ENCODE measurements at places on chromosomes 11 and 22. TPM values are rescaled to one million over a fixed set of nuclear protein-coding genes. Genes with fewer than 3 reads are reported as not detected.

- H3K27me3 ChIP-seq, result no peaks in the 10 kb centered on the region
These were observed 126.4 kb downstream of the KCNQ1OT1 start for GRCh38 chr11:2573240-2574042.

Gene TECTA
- 0.39 TPM for total RNA-seq

DNA sequence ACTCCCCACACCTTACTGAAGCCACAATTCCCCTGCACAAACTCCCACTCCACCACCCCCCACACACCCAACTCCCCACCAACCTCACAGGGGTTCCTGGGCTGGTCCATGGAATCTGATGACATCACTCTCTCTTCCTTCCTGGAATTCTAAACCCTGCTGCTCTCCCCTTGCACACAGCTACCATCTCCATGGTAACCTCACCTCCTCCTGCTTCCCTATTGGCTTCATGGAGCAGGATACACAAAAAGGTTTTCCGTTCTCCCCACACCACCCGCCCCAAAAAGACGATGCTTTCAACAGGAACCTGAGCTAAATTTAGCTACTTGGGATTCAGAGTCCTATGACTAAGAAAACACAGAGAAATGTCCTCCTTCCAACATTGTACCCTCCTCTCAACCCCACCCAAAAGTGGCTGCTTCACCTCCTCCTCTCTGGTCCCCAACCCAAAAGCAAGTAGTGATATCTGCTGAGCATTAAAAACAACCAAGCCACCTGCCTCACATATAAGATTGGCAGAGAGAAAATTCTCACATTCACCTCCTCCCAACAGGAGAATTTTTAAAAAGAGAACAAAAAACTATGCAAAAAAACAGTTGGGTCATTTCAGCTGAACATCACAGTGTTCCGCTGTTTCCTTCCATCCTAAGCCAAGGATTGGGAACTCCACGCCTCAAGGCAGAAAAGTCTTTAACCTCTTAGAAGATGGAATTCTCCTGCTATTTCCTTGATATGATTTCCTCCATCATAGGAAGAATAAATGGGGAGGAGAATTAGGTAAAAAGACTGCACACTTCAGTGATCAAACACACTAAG is 66.9 kb downstream of the RBFOX2 start:
- H3K36me3 ChIP-seq, result no peaks in the 10 kb centered on the region
- no peak overlapping the region for H3K27ac ChIP-seq
- no peak overlapping the region for H3K4me3 ChIP-seq
- no peak for DNase-seq
- H3K27me3 ChIP-seq, result peaks cover 29% of the 10 kb centered on the region

- H3K4me3 ChIP-seq, result no peak overlapping the region
- H3K36me3 ChIP-seq, result no peaks in the 10 kb centered on the region
- no peaks in the 10 kb centered on the region for H3K4me1 ChIP-seq
- H3K27me3 ChIP-seq, result peaks cover 5% of the 10 kb centered on the region
These were observed 111.2 kb downstream of the BRD1 start for GRCh38 chr22:49716441-49716840.

DNA sequence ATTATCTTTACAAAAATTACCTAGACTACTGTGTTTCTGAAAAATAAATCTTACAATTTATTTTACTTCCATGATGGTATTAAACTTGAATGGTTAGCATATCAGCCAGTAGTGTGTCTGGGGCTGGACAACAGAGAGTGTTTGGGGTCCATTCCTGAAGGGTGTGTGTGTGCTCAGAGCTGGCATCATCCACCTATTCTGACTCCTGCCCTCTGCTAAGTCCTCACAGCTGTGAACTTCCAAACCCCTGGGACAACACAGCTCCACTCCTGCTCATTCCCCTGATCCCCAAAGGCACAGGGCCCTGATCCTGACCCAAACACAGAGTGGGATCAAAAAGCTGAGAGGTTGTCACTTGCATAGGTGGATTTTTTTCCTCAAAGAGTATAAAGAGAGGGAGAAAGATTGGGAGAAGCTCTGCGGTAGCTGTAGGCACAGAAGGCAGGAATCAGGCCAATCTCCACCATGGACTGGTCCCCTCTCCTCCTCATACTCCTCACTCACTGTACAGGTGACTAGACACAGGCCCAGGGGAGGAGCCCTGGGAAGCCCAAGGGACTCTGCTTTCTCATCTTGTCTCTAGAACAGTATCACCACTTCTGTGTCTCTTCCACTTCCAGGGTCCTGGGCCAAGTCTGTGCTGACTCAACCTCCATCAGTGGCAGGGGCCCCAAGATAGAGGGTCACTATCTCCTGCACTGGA is 55.7 kb upstream of the TOP3B start:
- no peaks in the 10 kb centered on the region for H3K36me3 ChIP-seq
- DNase-seq, result no peak
- H3K4me3 ChIP-seq, result no peak overlapping the region
- H3K27me3 ChIP-seq, result peaks cover 27% of the 10 kb centered on the region

Gene POTEH
- not detected for total RNA-seq

DNA sequence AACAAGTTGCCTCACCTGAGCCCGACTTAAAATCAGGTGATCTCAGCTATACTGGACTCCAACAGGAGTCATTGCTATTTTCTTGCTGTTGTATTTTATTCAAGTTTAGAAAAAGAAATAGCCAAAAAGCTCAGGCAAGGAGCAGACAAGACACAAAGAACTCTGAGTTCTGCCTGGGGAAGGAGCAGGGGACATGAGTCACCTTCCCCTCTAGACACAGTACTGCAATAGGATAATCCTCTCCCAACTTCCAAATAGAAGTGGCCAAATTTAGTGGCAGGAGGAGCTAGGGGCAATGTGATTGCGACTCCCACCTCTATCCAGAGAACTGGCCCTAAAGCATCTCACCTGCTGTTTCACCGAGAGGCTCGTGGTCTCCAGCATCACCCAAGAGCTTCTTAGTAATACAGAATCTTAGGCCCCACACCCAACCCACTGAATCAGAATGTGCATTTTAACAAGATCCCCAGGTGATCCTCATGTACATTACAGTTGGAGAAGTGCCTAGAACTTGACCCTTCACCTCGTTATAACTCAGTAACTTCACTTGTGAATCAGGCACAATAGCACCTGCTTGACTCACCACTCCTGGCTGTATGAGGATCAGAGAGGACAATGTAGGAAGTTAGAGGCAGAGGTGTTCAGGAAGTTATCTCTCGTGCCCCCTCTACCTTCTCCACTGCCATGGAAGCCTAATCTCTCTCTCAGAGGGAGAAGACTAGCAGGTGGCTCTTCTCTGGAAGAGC is 56.8 kb upstream of the FBXO3 start:
- H3K27me3 ChIP-seq, result peaks cover 31% of the 10 kb centered on the region
- no peak for DNase-seq
- H3K27ac ChIP-seq, result no peak overlapping the region
- H3K4me3 ChIP-seq, result no peak overlapping the region
- no peaks in the 10 kb centered on the region for H3K36me3 ChIP-seq

Gene APOBEC3C
- total RNA-seq, result 103 TPM

GRCh38 chr11:4991060-4991459 is 3.6 kb upstream of the OR51L1 start:
- no peak overlapping the region for H3K27ac ChIP-seq
- no peaks in the 10 kb centered on the region for H3K36me3 ChIP-seq
- no peak for DNase-seq
- no peaks in the 10 kb centered on the region for H3K4me1 ChIP-seq

- no peak for DNase-seq
- no peak overlapping the region for H3K4me3 ChIP-seq
- H3K4me1 ChIP-seq, result peaks cover 15% of the 10 kb centered on the region
- no peaks in the 10 kb centered on the region for H3K27me3 ChIP-seq
- no peak overlapping the region for H3K27ac ChIP-seq
These were observed 73.4 kb upstream of the TTC12 start for GRCh38 chr11:113240790-113241635.

Gene BTG4
- total RNA-seq, result not detected

GRCh38 chr11:72642043-72642883 is 32.0 kb downstream of the PDE2A start:
- H3K4me3 ChIP-seq, result peak overlapping the region; percentile 70
- H3K4me1 ChIP-seq, result no peaks in the 10 kb centered on the region
- DNase-seq, result no peak
- no peaks in the 10 kb centered on the region for H3K36me3 ChIP-seq

GRCh38 chr22:30990690-30991089 is 21.6 kb downstream of the TUG1 start:
- H3K36me3 ChIP-seq, result no peaks in the 10 kb centered on the region
- H3K4me1 ChIP-seq, result no peaks in the 10 kb centered on the region
- peaks cover 4% of the 10 kb centered on the region for H3K27me3 ChIP-seq
- no peak overlapping the region for H3K4me3 ChIP-seq
- H3K27ac ChIP-seq, result no peak overlapping the region

DNA sequence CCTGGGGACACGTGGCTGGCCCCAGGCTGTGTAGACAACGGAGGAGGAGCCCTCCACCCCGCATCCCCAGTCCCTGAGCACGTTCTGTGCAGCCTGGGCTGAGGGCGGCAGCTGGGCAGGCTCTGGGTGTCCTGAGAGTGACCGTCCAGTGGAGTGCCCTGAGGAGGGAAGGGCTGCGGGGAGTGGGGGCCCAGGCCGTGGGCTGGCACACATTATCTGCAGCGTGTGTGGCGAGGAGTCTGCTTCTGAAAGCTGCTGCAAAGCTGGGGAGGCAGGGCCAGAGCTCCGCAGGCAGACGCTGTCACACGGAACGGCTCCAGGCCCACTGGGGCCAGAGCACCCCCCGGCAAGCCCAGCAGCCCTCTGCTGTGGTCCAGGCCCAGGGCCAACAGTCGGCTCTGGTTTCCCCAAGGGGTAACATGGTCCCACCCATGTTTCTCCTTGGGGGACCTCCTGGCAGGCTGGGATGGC is 835 bp upstream of the ANO9 start:
- no peak for DNase-seq
- H3K4me1 ChIP-seq, result no peaks in the 10 kb centered on the region

Gene LRRC10B
- not detected for total RNA-seq

GRCh38 chr22:44837481-44837880 is 85.1 kb downstream of the ARHGAP8 start:
- H3K4me3 ChIP-seq, result no peak overlapping the region
- no peaks in the 10 kb centered on the region for H3K36me3 ChIP-seq
- no peaks in the 10 kb centered on the region for H3K4me1 ChIP-seq
- DNase-seq, result peak; percentile 37
- H3K27me3 ChIP-seq, result peaks cover 4% of the 10 kb centered on the region

- H3K4me1 ChIP-seq, result no peaks in the 10 kb centered on the region
- H3K4me3 ChIP-seq, result no peak overlapping the region
- H3K27me3 ChIP-seq, result peaks cover 7% of the 10 kb centered on the region
- H3K36me3 ChIP-seq, result no peaks in the 10 kb centered on the region
These were observed 26.0 kb downstream of the SLC22A6 start for GRCh38 chr11:62958547-62959421.

GRCh38 chr22:37918580-37919270 is 12.6 kb downstream of the MICALL1 start:
- no peak overlapping the region for H3K27ac ChIP-seq
- H3K4me1 ChIP-seq, result peaks cover 5% of the 10 kb centered on the region
- no peak overlapping the region for H3K4me3 ChIP-seq
- H3K27me3 ChIP-seq, result no peaks in the 10 kb centered on the region

- DNase-seq, result no peak
- no peaks in the 10 kb centered on the region for H3K27me3 ChIP-seq
- no peaks in the 10 kb centered on the region for H3K36me3 ChIP-seq
- no peak overlapping the region for H3K4me3 ChIP-seq
- no peaks in the 10 kb centered on the region for H3K4me1 ChIP-seq
- no peak overlapping the region for H3K27ac ChIP-seq
These were observed 1212.5 kb downstream of the LRRC4C start for GRCh38 chr11:40246983-40247382.

- H3K27ac ChIP-seq, result no peak overlapping the region
- no peak overlapping the region for H3K4me3 ChIP-seq
- H3K36me3 ChIP-seq, result no peaks in the 10 kb centered on the region
These were observed 11.0 kb downstream of the RBFOX2 start for GRCh38 chr22:36017651-36018091.

DNA sequence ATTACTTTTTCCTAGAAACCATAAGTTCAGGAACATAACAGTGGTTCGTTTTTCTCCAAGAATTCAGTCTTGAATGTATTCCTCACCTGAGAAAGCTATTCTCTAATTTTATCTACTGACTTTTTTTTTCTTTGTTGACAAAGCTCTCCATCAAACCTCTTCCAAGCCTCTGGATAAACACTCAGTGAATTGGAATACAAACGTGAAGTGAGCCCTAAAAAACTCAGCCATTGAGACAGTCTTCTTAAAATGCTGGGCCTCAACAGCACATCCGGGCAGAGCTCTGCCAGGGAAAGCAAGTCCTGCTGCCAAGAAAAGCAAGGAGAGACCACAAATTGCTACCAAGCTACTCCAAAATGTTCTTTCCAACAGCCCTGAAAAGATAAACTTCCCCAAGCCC is 7.7 kb upstream of the SLC1A2 start:
- H3K36me3 ChIP-seq, result no peaks in the 10 kb centered on the region
- H3K4me3 ChIP-seq, result no peak overlapping the region
- H3K27ac ChIP-seq, result no peak overlapping the region
- peaks cover 80% of the 10 kb centered on the region for H3K27me3 ChIP-seq
- no peaks in the 10 kb centered on the region for H3K4me1 ChIP-seq
- no peak for DNase-seq

Gene SLC22A9
- total RNA-seq, result not detected

GRCh38 chr22:46551996-46552395 is 14.6 kb upstream of the CELSR1 start:
- H3K36me3 ChIP-seq, result peaks cover 5% of the 10 kb centered on the region
- H3K27me3 ChIP-seq, result peaks cover 8% of the 10 kb centered on the region
- no peaks in the 10 kb centered on the region for H3K4me1 ChIP-seq
- no peak for DNase-seq

GRCh38 chr22:41229215-41229614 is 11.5 kb downstream of the CHADL start:
- H3K27me3 ChIP-seq, result no peaks in the 10 kb centered on the region
- no peak for DNase-seq
- H3K4me3 ChIP-seq, result no peak overlapping the region
- H3K4me1 ChIP-seq, result no peaks in the 10 kb centered on the region

DNA sequence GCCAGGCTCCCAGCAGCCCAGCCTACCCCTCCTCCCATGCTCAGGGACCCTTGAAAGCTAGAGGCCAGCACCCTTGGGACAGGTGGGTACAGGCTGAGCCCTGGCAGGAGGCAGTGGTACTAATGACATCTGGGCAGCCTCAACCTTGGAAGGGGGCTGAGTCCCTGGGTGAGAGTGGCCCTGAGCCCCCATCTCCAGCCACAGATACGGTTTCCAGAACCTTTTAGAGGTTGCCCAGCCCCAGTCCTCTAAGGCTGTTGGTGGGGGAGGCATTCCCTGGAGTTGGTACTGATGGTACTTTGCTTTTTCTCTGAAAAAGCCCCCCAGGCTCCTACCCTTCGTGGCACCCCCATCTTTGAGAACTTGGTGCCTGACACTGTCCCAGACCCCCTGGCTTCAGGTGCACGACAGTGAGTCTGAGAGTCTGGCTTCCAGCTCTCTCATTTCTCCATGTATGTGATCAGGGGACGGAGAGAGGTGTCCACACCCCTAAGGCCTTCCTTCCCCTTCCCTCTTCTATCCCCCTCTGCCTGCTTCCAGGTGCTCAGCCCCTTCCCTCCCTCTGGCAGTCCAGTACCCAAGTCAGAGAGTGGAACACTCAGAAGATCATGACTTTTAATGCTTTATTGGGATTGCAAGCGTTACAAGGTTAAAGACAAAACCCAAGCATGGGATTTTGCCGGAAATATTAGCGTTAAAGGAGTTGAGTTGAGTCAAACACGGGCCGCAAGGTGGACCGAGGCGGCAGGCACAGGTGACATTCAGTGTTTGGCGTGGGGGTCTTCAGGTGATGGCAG is 10.5 kb downstream of the IGF2 start:
- no peak for DNase-seq
- H3K4me1 ChIP-seq, result peaks cover 8% of the 10 kb centered on the region
- no peak overlapping the region for H3K27ac ChIP-seq
- H3K4me3 ChIP-seq, result no peak overlapping the region
- peaks cover 28% of the 10 kb centered on the region for H3K27me3 ChIP-seq
- H3K36me3 ChIP-seq, result peaks cover 9% of the 10 kb centered on the region

Data from natural killer cell treated with Interleukin-12 subunit alpha and Interleukin-12 subunit beta and Interleukin-15 and Interleukin-18, amount 100 ng/mL, for 72 hours (primary cell).